Posterior cingulate gyrus (tissue), 11 donors: ENCODE measurements at places on chromosomes 2 and 18.

DNA sequence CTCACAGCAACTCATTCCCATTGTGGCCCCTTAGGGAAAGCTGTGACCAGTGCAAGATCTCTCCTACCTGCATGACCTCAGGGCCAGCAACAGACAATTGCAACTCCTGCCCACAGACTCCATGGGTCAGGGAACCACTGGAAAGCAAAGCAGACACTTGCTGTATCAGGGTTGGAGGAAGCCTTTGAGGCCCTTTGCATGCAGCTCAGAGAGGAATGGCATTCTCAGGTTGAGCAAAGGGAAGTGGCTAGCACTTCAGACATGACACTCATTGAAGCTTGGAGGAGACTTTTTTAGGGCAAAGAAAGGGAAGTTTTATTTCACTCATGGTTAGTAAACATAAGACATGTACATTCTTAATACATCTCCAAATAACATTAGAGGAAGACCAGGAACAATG lies 22.1 kb downstream of the IL1F10 start:
- DNase-seq = no peak

GRCh38 chr2:135009339-135009738 lies 37.9 kb downstream of the MAP3K19 start:
- no peak for DNase-seq

- no peak for DNase-seq
Observed at GRCh38 chr2:70010576-70011111, 49.2 kb upstream of the ASPRV1 start.

DNA sequence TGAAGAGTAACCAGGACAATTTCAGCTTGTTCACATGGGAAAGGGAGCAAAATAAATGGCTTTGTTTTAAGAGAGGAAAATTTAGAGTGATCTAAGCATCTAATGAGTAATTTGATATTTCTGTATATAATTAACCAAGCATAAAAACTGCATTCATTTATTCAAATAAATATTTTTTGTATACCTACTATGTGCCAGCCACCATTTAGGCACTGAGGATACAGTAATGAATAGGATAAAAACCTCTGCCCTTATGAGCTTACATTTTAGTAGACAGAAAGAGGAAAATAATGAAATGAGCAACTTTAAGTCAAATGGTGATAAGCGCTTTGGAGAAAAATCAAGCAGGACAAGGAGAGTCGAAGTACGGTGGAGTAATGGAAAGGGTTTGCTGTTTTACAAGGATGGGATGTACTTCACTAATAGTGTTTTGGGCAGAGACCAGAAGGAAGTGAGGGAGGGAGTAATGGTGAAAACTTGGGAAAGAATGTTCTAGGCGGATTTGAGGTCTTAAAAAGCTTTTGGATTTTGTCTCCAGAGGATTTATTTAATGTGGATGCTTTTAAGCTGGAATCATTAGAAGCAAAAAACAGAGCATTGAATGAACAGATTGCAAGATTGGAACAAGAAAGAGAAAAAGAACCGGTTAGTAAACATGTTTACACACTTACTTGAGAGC lies 17.4 kb downstream of the NDC80 start:
- no peak for DNase-seq

- no peak for DNase-seq
Observed at GRCh38 chr2:140747090-140747489, 1383.7 kb downstream of the LRP1B start.

DNA sequence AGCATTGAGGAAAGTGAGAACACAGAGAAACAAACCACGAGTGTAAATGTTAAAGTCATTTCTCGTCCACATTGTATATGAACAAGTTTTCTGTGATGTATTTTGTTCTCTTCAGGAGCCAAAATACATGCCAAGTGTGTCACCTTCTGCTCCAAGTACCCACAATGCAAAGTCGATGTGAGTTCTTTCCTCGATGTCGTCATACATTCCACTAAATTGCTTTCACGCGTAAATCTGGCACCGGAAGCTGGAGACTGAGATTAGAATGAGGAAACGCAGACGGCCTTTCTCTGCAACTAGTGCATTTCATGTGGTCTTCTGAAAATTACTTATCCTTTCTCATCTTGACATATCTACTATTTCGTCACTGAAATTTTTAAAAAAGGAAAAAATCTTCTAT lies 118.5 kb upstream of the SALL3 start:
- DNase-seq = no peak

DNA sequence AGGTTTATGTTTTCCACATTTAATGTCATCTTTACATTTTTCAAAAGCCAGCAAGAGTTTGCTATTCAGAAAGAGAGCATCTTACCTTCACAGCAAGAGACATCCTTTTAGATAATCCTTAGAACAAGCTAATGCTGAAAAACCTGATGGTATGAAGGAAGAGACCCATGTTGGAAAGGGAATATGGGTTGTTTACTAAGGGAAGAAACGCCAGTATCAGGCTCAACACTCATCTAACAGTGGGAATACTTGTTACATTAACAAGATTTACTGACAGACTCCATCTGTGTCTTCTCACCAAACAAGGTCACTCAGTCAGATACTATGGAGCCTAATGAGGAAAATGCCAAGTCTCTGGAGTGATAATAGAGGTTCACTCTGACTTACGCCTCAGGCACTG lies 1474.1 kb upstream of the SLC39A10 start:
- no peak for DNase-seq

DNA sequence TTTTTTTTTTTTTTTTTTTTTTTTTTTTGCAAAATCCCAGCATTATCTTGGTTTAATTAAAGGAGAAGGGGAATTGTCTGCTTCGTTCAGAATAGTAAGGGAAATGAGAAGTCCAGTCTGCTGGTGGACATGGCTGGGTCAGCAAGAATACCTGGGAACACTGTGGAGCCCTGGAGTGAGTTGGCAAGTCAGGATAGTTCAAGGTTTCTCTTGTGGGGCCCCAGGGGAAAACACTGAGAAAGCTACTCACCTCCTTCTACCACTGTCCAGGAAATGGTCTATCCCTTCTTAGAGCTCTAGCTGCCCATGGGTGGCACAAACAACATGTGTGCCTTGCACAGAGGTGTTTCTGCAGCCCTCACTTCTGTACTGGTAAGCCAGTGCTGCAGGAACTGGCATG lies 169.1 kb upstream of the SIX2 start:
- no peak for DNase-seq

- peak; percentile 54 for DNase-seq
Observed at GRCh38 chr2:126668254-126668653, 12.3 kb downstream of the GYPC start.

DNA sequence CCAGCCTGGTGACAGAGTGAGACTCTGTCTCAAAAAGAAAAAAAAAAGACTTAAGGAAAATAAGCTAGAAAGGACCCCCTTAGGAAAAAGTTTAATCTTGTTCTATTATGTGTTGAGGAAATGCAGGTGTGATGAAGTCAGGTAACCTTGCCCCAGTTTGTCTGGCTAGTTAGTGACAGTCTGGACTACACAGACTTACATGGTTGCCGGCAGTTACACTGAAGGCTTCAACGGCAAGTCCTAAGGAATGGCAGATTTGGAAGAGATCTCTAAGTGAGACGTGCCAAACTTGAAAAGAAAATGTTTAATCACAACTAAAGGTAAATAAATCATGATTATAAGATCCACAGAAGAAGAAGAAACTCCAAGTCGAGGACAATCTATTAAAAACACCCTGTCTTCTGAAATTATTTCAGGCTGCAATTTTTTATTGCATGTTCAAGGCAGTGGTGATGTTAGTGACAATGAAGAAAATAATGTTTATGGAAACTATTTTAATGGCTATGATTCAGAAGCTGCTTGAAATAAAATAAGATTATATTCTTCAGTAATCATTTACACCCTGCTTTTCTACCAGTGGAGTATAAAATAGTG lies 84.2 kb downstream of the TTC27 start:
- DNase-seq = no peak
